ENCODE measurements at places on chromosomes 12 and 14.

DNA sequence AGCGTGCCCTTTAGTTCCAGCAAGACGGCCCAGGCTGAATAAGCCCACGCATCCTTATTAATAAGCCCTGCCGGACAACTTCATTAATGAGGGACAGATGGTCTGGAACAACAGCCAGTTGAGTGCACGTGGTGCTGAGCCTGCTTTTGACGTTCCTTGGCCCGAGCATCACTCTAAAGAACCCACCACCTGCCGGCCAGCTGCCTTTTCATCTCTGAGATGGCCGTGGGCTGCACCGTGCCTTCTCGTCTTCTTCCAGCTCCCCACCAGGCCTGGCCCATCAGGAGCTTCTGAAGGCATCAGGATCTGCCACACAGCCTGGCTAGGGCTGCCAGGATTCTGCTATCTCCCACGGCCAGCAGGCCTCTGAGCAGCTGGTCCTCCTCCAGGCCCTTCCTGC, 80.0 kb downstream of the AACS start:
- no peak for DNase-seq

DNA sequence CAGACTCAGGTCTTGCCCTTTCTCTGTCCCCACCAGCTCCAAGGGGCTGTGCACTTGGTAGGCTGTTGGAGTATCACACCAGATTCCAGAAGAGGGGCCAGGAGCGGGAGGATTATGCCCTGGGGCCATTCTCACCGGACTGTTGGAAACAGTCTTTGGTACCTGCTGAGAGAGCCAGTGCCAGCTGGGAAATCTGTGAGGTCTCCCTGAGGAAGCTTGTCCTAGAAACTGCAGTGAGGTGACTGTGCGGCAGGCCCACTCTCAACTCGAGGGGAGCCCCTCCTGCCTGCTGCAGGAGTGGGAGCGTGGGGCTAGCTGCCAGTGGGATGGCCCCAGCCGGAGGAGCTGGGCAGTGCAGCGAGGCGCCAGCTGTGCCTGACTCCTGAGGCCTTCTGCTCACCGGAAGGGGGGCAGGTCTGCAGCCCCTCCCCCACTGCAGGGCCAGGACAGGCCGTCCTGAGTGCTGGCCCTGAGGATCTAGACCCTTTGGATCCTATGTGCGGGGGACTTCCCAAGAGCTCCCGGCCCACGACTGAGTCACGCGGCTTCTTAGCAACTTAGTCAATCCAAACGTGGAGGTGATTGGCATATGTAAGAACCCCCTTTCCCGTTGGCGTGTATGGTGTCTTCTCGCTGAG, 295.2 kb downstream of the CACNA1C start:
- DNase-seq = no peak

- DNase-seq = no peak
Measured at GRCh38 chr12:29201746-29202145, 52.7 kb downstream of the FAR2 start.

DNA sequence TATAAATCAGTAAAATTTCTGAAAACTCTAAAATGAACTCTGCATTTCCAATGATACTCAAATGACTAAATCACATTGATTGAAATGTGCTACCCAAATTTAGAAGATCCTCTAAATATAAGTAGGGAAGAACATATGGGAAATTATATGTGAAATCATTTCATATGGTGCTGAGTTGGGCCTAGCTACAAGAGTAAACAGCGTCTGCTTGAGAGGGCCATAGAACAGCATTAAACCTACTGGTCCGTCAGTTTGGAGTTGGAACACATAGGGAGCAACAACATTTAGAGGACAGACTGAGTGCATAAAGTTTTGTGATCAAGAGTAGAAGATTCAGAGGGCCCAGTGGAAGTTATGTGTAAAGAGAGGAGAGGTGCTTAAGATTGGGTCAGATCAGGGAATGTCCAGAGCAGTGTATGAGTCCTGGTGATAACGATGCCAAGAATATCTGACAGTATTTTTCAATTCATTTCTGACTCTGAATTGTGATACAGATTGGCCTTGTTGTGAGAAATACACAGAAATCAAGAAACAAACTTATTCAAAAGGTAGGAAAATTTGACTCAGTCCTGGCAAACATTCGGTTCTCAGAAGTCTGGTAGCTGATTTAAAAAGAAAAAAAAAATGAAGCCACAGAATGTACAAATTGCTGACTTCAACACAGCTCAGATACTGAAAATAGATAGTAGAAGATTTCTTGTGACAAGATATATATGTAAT, 362.2 kb downstream of the CCDC91 start:
- no peak for DNase-seq

DNA sequence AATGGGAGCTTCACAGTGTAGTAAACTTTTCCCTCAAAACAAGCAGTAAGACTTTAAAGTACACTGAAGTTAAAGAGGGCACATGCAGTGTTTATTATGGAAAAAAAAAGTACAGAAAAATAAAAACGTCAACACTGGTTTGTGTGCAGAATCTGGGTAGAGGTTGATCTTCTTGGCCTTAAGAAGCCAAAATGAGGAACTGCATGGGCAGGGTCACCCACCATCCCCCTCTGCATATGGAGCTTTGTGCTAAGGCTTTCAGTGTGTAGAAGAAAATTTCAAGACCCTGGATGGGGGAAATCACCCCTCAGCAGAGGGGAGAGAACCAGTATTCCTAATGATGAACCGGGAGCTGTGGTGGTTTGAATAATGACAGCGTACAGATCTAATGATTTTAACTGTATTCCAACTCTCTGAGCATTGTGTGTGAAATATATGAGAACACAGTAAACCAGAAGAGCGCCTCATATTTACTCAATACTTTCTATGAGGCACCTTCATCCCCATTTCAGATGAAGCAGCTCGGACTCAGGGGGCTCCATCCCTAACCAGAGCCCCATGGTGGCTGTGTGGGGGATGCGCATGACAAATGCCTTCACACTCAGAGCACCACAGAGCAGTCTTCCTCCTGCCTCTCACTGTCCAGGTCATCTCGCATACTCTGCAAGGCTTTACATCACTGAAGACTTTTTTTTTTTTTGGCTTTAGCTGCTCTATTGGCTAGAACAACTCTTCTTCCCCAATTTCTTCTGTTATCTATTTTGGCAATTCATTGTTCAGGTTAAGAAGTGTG, 33.4 kb downstream of the ACADS start:
- DNase-seq = no peak

DNA sequence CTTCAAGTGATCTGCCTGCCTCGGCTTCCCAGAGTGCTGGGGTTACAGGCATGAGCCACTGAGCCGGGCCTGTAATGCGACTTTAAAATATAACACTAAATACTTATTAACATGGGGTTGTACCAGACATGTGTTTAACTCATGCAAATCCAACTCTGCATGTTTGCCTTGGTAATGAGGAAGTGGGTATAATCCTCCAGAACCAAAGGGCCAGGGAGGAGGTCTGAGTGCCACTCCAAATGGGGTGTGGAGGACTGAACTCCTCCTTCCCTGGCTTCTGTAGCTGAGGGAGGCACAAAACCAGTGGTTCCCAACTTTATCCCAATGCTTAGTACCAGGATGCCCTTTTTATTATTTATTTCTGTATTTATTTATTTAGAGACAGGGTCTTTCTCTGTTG, 61.6 kb upstream of the MED13L start:
- DNase-seq = no peak

GRCh38 chr12:132517013-132517739, 27.2 kb downstream of the FBRSL1 start:
- no peak for DNase-seq

DNA sequence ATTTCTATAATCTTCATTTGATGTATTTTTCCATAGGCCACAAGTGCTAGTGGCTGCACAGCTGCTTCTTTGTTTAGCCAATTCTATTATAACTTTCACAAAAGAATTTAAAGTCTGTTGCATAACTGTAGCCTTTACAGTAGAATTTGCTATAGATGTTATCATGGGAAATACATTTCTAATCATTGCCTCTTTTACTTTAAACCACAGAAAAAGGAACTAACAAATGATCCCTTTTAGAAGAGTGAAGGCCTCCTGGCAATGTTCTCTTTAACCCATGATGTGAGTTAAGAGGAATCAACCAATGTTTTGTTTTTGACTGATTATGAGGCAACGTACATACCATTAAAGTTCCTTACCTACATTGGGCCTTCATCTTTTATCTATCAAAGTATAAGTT, 68.8 kb downstream of the RPL10L start:
- DNase-seq = no peak

GRCh38 chr12:117521867-117522266, 160.4 kb upstream of the NOS1 start:
- no peak for DNase-seq

- peak; percentile 48 for DNase-seq
Measured at GRCh38 chr14:73786636-73787485, 64.8 kb upstream of the PTGR2 start.

GRCh38 chr12:47156167-47156736, 76.5 kb upstream of the AMIGO2 start:
- no peak for DNase-seq

- no peak for DNase-seq
Measured at GRCh38 chr14:103329401-103330347, 4.4 kb upstream of the EIF5 start.

DNA sequence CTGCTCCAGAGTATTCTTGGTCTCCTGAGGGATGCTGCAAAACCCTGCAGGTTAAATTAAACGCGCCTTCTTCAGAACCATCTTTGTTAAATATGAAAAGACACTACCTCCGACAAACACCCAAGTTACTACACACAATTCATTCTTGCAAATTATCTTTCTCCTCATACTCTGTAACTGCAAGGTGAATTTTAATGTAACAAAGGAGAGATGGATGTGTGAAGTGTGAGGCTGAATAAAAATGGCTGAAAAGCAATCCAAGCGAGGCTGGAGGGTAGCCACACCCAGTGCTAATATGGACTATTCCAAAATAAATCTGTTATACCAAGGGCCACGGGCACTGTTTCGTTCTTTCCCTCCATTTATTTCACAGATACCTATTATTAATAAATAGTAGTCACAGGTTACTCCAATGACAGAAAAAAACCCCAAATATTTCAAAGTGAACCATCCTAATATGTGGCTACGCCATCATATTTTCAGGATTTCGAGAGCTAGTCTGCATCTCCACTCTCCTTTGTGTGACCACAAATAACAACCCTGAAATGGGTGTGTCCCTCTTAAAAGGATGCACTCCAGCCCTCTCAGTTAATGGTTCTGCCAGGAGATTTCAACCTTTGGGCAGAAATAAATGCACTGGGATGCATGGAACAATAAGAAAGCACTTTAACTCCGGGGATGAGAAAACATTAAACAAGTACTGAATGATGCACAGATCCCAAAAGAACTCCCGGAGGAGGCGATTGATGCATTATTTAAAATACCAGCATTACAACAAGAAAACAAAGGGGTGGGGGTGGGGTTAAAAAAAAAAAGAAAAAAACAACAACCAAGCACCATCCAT, 53.1 kb upstream of the CCDC175 start:
- no peak for DNase-seq

GRCh38 chr14:50733494-50733893, 65.4 kb upstream of the SAV1 start:
- DNase-seq = no peak

All from hypothalamus (tissue), 51 donors.